ENCODE measurements at places on chromosomes 16 and 17.
A peak's percentile ranks its signal among the peaks of the same experiment; 100 is the strongest.

GRCh38 chr16:69270395-69270794 lies 40.8 kb upstream of the VPS4A start:
- peak; percentile 4 for DNase-seq

DNA sequence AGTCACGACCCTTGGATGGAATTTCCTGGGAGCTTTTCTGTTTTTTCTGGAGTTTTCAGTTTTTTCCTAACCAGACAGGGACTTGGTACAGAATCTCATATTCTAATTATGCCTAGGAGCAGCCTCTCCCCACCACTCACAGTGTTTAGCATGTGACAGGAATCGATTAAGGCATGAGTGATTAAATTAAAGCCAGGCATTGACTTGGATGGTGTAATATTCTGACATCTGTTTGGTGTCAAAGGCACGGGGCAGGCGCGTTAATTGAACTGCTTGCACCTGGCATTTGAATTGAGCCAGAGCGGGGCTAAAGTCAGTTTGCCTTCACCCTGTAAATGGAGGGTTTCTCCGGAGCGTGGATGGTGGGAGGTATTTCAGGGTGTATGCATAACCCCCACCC lies 11.9 kb downstream of the MAPT start:
- DNase-seq: no peak

DNA sequence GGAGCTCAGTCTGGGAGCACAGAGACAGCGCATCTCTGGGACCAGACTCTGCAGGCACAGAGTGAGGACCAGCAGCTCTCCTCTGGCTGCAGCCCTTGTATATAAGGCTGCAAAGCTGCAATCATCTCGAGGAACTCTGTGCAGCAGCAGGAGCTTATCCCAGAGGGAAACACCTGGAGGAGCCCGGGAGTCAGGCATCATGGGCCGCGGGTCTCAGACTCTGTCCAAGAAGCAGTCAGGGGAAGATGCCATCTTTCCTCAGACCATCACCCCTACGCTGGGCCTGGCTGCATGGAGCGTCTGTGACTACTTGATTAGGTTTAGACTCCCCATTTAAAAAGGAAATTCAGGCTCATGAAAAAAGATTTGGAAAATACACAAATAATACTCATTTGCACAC lies 122.0 kb downstream of the IRF8 start:
- no peak for DNase-seq

DNA sequence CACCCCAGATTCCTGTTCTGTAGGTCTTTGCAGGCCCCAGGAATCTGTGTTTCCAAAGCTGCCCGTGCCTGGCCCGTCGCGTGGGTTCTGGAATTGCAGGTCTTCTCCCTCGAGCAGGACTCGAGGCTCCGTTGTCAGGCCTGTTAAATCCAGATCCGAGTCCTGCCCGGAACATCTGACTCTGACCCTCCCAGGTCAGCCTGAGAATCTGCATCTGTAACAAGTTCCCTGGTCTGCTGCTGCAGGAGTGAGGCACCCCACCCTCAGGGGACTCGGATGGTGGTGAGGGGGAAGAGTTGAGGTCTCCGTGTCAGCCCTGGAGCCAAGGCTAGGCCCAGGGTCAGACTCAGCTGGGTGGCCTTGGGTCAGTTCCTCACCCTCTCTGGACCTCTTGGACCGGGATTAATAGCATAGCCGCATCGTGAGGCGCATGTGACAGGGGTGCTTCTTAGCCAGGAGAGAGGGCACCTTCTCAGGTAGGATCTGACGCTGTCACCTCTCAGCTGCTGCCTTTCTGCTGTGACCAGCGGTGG lies 8.8 kb downstream of the SPIRE2 start:
- no peak for DNase-seq

GRCh38 chr16:77711775-77712174 lies 10.5 kb upstream of the NUDT7 start:
- no peak for DNase-seq

GRCh38 chr16:77788181-77789084 lies at the start of gene VAT1L:
TSS of gene VAT1L (plus strand) at chr16:77788564. CDS start at chr16:77788683, 119 bp downstream.
- no peak for DNase-seq

DNA sequence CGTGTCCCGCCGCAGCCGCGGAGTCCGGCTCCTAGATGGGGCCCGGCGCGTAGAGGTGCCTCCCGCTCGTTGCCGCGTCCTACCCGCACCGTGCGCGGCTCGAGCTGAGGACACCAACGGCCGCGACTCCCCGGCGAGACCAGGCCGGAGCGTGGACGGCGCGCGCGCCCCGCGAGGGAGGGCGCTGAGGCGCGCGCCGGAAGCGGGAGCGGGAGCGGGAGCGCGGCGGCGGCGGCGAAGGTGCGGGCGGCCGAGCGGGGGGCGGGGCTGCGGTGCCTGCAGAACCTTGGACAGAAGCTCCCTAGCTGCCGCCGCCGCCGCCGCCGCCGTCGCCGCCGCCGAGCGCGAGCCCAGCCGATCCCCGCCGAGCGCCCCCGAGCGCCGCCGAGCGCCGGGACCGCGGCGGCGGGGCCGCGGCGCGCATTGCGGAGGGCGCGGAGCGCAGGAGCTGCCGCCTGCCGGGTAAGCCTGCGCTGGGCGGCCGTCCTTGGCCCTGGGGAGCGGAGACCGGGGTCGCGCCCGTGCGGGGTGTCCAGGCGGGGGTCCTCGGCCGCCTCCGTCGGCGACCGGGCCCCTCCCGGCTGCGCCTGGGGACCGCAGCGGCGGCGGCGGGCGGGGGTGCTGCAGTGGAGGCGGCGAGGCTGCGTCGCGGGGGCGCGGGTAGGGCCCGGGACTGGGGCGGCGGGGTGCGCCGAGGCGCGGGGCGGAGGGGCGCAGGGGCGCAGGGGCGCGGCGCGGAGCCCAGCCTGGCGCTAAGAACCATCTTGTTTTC lies at the start of gene CDK5R1:
TSS of gene CDK5R1 (plus strand) at position 293 of the 772 bp plus-strand sequence. CDS start 628 bp downstream, outside the sequence.
- DNase-seq: peak; percentile 62

GRCh38 chr17:77593081-77593480 lies 365.4 kb upstream of the TNRC6C start:
- no peak for DNase-seq

DNA sequence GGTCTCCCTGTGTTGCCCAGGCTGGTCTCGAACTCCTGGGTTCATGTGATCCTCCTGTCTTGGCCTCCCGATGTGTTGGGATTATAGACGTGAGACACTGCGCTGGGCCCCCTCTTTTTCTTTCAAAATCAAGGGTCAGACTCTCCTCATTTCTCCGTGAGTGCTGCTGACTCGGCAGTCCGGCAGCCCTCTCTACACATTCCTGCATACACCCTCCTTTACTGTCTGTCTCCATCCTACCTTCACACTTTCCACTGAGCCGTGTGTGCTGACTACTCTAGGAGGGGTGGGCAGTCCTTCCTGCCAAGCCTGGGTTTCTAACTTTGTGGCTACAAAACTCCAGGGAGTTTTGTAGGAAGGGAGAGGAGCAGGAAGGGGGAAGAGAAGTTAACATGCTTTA lies 195.2 kb downstream of the PARN start:
- no peak for DNase-seq

GRCh38 chr16:87063543-87063942 lies 253.6 kb downstream of the C16orf95 start:
- DNase-seq: no peak

GRCh38 chr17:79027925-79028491 lies 4.0 kb downstream of the C1QTNF1 start:
- no peak for DNase-seq

- no peak for DNase-seq
Observed at GRCh38 chr17:54867634-54868033, 33.0 kb upstream of the TOM1L1 start.

GRCh38 chr17:17944743-17945142 lies 27.5 kb downstream of the TOM1L2 start:
- DNase-seq: no peak

DNA sequence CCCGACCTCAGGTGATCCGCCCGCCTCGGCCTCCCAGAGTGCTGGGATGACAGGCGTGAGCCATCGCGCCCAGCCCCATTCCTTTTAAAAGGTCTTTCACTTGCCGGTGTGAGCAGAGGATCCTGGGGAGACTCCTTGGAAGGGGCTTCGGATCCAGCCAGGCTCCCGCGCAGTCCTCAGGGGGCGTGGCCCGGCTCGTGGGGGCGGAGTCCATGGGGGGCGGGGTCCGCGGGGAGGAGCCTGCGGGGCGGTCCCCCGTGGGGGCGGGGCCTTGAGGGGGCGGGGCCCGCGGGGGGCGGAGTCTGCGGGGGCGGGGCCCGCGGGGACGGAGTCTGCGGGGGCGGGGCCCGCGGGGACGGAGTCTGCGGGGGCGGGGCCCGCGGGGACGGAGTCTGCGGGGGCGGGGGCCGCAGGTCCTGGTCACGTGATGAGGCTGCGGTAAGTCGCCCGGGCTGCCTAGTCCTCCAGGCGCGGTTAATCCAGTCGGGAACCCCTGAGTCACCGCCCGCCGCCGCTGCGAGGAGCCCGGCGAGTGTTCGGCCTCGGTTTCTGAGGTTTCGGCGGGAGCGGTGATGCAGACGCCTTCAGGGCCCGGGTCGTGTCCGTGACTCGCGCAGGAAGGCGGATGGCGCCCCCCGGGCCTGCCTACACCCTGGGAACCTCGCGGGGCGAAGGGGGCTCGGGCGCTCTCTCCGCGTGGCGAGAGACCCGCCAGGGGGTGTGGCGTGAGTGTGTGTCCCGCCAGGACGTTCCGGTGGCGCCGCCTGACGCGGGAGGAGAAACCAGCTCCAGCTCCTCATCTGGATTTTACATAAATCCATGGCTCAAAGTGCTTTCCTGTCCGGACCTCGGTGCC lies 23.6 kb upstream of the ABR start:
- peak; percentile 94 for DNase-seq

- DNase-seq: no peak
Observed at GRCh38 chr17:6097005-6097279, 26.8 kb downstream of the WSCD1 start.

- DNase-seq: peak; percentile 61
Observed at GRCh38 chr16:29806099-29806579, at the start of gene MAZ. TSS of gene MAZ (plus strand) at chr16:29806529. CDS start at chr16:29806702, 173 bp downstream.

DNA sequence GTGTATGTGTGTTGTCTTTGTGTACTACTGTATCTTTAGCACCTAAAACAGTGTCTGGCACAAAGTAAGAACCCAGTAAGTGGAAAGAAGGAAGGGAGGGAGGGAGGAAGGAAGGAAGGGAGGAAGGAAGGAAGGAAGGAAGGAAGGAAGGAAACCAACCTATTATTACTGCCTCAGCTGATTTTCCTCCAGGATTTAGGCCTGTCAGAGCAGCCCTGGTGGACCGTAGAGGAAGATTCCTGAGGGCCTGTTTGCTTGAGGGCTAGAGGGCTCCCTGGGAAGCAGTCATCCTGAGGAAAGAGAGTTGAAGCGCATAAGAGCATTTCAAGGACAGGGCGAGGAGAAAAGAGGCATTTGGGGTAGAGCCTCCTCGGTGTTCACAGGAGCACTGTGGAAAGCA lies 61.5 kb downstream of the WSB1 start:
- DNase-seq: no peak

DNA sequence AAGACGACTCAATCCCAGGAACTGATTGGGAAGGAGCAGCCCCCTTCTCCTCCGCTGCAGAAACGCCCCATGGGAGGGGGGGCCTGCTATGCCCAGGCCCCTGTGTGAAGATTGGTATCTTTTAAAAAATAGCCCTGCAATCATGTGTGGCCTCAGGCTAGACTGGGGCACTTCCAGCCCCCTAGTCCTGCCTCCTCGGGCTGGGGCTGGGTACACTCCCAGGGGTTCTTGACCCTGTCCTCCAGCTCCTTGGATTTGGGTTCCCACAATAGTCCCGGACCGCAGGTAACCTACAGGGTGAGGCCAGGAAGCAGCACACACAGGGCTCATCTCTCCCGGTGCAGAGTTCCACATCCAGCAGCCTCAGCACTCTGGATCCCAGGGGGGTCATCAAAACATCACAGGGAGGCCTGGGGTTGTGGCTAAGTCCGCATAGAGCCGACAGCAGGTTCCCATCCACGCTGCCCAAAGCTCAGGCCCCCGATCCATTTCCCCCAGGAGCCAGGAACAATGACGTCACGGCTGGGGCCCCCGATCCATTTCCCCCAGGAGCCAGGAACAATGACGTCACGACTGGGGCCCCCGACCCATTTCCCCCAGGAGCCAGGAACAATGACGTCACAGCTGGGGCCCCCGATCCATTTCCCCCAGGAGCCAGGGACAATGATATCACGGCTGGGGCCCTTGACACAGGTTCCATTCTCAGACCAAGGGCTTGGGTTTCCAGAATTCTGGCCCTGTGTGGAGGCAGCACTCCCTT lies 202.4 kb downstream of the IRF8 start:
- DNase-seq: no peak

GRCh38 chr16:4338712-4339299 lies 12.3 kb downstream of the PAM16 start:
- no peak for DNase-seq

- DNase-seq: peak; percentile 55
Observed at GRCh38 chr17:78716814-78717393, 65.2 kb downstream of the CYTH1 start.

DNA sequence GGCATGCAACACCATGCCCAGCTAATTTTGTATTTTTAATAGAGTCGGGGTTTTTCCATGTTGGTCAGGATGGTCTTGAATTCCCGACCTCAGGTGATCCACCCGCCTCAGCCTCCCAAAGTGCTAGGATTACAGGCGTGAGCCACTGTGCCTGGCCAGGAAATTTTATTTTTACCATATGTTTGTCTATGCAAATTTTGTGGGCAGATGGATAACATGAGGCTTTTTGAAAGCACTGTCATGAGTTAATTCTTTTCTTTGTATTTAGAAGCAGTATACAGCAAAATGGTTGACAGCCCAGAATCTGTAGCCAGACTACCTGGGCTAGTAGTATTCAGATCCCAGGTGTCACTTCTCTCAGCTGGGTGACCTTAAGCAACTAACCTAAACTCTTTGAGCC lies 8.5 kb upstream of the KPNB1 start:
- no peak for DNase-seq

- DNase-seq: peak; percentile 22
Observed at GRCh38 chr17:11144358-11145233, 96.4 kb upstream of the SHISA6 start.

GRCh38 chr16:66143415-66143814 lies 223.1 kb upstream of the CDH5 start:
- no peak for DNase-seq

GRCh38 chr17:83151442-83152226 lies 72.2 kb downstream of the METRNL start:
- no peak for DNase-seq

DNA sequence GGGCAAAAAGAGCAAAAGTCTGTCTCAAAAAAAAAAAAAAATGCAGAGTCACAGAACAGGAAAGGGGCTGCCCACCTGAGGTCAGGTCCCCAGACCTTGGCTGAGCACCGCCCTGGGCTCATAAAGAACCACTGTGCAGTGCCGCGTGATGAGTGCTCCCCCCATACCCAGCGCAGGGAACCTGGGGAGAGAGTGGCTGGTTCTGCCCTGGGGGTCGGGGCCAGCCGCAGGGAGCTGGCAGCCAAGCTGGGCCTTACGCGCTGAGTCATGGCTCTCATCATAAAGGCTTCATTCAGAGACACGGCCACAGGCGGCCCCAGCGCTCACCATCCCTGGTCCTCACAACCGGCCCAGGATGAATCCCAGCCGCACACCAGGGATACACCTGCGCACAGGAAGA lies 80.7 kb downstream of the RAB11FIP4 start:
- DNase-seq: no peak

DNA sequence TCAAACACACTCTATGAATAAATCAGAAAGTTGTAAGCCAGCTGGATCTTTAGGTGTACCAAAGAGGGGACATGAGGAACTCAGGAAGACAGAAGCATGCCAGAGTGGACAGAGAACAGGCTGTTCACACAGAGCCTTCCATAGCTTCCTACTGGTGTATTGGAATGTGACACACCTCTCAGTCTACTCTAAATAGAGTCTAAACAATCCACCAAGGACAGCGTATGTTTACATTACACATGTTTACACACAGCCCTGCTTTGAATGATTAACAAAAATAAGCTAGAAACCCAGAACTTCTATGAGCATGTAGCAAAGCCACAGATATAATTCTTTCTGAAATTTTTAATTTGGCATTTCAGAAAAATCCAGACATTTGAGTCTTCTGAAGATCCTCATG lies 1279.0 kb upstream of the CDH8 start:
- no peak for DNase-seq

All from suppressor macrophage treated with lipopolysaccharide for 1 hour (primary cell).